ENCODE measurements at places on chromosomes 2 and 18.

GRCh38 chr2:217517402-217517801 is 485.4 kb downstream of the TNS1 start:
- no peak for DNase-seq

GRCh38 chr2:215729985-215730620 is 283.2 kb downstream of the MREG start:
- no peak for DNase-seq

DNA sequence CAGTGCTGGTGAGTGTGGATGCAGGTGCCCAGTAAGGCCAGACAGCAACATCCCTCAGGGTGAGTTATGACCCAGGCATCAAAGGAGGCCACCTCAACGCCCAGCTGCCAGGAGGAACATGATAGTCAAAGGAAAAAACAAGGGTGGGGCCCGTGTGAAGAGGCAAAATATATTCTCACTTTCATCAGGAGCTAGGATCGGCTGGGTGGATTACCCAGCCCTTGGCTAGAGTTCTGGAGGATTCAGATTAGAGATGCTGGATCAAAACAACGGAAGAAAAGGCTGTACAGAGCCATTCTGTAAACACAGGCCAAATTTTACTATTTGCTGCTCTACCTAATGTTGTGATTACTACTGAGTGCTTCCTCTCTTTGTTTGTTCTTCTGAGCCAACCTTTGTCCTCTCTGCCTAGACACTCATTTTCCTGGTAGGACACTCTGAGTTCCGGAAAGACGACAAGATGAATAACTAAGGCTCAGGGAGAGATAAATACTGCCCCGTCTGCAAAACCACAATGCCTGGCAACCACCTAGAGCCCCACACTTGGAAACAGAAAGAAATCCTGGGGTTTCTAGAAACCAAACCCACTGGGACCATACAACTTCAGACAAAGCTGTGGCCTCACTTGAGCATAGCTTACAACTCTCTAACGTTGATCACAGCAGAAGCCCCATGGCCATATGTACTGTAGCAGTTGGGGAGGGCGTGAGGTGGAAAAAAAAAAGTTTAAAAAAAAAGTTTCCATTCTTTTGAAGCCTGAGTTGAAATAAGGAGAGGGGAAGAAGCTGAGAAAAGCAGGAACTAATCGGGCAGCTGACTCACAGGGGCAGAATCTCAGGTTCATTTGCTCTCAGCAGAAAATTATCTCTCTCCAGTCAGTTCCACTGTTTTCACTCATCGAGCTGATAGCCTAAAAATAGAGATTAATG is 17.8 kb upstream of the PMAIP1 start:
- no peak for DNase-seq

GRCh38 chr2:85584857-85585780 is 888 bp downstream of the VAMP5 start:
- DNase-seq = no peak

DNA sequence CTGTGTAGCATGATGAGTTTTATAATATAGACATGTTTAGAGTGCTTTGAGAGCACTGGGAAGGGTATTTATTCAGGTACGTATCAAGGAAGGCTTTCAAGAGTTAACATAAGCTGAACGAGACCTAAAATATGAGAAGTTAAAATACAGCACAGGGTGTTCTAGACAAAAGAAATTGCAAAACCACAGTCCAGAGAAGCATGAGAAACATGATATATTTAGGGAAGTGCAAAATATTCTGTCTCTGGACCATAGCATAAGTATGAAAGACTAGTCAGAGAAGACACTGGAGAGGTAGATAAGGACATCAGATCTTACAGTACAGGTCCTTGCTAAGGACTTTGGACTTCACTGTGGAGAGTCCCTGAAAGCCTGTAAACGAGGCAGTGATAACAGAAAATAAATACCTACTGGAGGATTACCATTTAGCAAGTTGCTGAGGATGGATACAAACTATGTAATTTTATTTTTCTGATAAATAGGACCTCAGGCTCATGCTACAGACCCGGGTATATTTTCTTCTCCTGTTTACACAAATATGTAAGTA is 43.7 kb downstream of the FSIP2 start:
- DNase-seq = no peak

- DNase-seq = no peak
Measured at GRCh38 chr2:184302506-184302905, 295.8 kb upstream of the ZNF804A start.

- DNase-seq = no peak
Measured at GRCh38 chr2:190896477-190896876, 15.9 kb downstream of the GLS start.

GRCh38 chr2:36246320-36246990 is 109.1 kb upstream of the CRIM1 start:
- DNase-seq = no peak

DNA sequence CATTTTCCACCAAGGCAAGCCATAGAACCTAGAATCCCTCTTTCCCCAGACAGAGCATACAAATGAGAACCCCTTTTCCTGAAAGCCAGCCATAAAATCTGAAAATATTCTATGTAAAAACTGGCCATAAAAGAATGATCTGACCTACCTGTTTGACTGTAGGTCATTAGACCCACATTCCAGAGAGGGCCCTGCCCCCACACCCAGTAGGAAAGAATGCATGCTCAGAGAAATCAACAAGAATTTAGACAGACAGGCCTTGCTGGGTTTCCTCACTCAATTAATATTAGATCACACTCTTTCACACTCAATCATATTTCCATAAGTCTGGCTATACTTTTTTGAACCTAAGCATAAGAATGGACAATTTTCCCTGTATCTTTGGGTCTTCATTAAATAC is 929.5 kb downstream of the ERBB4 start:
- no peak for DNase-seq

GRCh38 chr18:34031810-34032209 is 192.9 kb downstream of the NOL4 start:
- no peak for DNase-seq

GRCh38 chr2:163580757-163581156 is 155.1 kb downstream of the FIGN start:
- no peak for DNase-seq

DNA sequence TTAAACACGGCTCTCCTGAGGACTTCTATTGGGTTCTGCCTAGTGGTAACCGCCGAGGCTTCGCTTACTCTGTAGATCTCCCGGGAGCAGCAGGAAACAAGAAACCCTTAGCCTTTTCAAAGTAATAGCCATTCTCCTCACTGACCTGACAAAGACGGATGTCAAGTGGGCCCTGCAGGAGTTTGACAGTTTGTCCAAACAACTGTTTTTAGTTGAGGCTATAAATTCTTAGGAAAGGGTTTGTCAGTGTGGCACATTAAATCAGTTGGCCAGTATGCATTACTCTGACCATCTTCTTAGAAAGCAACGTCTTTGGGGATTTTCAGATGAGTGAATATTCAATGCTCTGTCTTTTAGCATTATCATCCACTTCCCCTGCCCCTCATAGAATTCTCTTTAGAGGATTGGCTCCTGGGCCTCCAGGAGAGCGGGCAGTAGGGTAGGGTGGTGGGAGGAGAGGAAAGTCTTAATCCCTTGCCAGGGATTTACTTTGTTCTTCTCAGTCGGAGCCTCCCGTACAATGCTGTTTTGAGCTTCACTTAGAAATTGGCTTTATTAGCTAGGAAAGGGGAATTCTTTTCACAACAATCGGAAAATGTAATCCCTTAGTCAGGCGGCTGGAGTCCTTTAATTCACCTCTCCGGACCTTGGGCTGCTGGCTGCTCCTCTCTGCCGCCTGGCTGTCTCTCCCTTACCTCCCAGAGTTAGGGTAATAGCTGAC is 13.3 kb upstream of the C18orf32 start:
- DNase-seq = no peak

DNA sequence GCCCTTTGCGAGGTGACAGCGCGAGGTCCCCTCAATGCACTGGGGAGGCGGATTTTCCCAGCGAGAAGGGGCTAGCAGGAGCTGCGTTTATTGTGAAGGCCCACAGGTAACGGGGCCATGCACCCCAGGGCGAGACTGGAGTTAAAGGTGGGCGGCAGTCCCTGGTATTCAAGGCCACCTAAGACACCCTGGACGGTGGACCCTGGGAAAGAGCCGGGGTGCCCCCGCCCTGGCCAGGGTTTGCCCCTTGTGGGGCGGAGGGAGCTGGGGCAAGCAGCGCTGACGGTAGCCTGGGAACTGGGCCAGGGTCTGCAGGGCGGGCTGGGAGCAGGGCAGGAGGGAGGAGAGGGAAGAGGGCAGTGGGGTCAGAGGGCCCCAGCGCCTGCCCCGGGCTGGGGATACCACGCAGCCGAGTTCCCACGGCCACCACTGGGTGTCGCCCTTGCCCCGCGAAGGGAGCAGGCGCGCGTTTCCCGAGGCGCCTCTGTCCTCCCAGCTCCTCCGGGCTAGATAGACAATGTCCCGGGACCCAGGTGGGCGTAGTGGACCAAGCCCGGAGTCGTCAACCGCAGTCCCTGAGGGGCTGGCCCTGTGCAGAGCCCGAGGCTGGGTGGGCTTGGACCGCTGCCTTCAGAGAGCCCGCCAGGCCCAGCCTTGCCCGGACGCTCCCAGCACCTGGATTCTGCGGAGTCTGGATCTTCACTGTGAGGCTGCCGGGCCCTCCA is 80.2 kb downstream of the SMAD4 start:
- DNase-seq = peak; percentile 33

Measured in stimulated activated CD4-positive, alpha-beta T cell treated with anti-CD3 and anti-CD28 coated beads, Interleukin-15, amount 100 ng/mL, for 1 hour (primary cell).